ENCODE measurements at places on chromosomes 16 and 17.
A peak's percentile ranks its signal among the peaks of the same experiment; 100 is the strongest.

DNA sequence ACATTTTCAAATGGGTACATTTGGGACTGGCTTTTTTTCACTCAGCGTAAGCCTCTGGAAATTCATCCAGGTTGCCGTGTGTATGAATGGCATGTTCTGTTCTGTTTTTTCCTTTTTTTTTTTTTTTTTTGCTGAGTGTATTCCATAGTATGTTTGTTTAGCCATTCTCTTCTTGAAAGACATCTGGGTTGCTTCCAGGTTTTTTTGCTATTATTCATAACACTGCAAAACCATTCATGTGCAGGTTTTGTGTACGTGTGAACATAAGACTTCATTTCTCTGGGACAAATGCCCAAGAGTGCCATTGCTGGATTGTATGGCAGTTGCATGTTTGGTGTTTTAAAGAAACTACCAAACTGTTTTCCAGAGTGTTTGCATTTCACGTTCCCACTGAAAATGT lies 335.9 kb upstream of the TNRC6C start:
- DNase-seq, result no peak

- DNase-seq, result peak; percentile 30
These were observed 402.7 kb upstream of the TNRC6C start for GRCh38 chr17:77555741-77556291.

GRCh38 chr17:66726371-66726770 lies 108.5 kb upstream of the CACNG5 start:
- DNase-seq, result no peak

DNA sequence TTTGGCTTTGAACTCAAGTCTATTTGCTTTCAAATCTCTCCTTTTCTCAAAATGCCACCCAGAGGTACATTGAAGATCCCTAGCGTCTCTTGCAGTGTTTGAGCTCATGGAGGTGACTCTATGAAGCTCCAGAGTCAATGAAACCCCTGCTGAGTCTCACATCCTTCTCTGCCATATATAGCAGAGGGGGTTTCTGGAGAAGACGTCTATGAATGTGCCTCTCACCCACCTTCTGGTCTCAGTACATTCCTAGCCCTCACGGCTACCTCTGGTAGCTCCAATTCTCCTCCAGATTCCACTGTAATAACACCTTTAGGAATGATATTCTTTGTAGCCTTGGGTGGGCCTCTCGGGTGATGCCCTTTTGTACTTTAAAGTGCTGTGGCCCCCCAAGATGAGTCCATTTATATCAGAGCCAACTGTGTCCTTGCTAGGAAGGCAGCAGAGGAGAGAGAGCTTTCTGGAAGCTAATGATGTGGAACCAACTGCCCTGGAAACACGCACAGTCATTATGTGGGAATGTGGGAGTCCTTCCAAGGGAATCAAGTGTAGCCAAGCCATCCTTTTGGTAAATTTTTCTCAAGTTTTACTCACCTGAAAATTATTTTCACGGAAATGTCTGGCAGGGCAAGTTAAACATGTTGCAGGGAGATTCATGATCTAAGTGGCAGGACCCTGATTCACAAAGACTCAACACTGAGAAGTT lies 123.4 kb downstream of the ASIC2 start:
- DNase-seq, result no peak

- DNase-seq, result no peak
These were observed 88.0 kb upstream of the CBX4 start for GRCh38 chr17:79927136-79927661.

GRCh38 chr17:55872374-55872773 lies 121.5 kb downstream of the PCTP start:
- DNase-seq, result no peak

DNA sequence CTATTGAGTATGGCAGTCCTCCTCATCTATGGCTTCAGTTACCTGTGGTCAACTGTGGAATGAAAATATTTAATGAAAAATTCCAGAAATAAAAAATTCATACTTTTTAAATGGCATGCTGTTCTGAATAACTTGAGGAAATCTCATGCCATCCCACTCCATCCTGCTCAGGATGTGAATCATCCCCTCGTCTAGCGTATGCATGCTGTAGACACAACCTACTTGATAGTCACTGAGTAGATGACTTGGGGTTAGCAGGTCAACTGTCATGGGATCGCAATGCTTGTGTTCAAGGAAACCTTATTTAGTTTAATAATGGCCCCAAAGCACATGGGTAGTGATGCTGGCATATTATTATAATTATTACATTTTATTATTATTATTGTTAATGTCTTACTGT lies 4.8 kb upstream of the VAC14 start:
- no peak for DNase-seq

- no peak for DNase-seq
These were observed 1.4 kb downstream of the MRPS7 start for GRCh38 chr17:75263055-75263454.

- peak; percentile 57 for DNase-seq
These were observed 959 bp downstream of the SSH2 start for GRCh38 chr17:29929006-29929532.

GRCh38 chr16:83961591-83961990 lies 6.5 kb upstream of the NECAB2 start:
- DNase-seq, result no peak

DNA sequence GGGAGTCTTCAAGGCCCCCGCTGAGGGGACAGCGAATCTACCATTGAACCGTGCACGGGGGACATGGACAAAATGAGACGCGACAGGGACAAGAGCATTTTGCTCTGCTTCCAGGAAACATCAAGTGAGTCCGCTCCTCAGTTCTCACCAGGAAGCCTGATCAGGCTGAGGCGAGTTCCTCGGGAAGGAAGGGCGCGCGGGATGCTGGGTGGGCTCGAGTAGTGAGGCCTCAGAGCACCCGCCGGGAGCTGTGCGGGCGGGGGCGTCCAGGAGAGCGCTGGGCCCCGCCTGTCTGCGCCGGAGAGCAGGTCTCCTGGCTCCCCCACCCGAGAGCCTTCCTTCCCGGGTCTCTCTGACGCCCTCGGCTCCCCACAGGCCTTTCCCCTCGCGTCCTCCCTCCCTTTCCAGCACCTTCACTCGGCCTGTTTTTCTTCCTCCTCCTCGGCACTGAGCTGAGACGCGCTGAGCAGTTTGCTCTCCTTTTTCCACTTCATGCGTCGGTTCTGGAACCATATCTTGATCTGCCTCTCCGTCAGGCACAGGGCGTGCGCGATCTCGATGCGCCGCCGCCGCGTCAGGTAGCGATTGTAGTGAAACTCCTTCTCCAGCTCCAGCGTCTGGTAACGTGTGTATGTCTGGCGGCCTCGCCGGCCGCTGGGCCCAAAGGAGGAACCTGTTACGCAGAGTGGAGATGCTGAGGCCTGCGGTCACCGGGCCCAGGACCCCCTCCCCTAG lies 2.6 kb upstream of the HOXB5 start:
- DNase-seq, result no peak

DNA sequence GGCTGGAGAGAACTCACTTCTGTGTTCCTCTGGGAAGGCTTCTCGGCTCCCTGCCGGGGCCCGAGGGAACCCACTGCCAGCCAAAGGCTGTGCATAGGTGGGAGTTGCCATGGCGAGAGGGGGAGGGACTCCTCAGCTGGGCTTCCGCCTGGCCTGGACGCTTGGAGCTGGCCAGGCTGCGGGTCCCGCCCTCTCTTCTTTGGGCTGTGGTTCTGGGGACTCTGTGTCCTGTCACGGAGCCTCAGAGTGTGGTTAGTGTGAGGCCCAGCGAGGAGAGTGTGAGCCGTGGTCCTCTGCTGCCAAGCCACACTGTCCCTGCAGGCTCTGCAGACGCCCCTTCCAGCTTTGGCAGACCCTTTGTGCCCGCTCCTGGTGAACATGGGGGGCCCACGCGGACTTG lies 123.1 kb downstream of the OR1D5 start:
- no peak for DNase-seq

DNA sequence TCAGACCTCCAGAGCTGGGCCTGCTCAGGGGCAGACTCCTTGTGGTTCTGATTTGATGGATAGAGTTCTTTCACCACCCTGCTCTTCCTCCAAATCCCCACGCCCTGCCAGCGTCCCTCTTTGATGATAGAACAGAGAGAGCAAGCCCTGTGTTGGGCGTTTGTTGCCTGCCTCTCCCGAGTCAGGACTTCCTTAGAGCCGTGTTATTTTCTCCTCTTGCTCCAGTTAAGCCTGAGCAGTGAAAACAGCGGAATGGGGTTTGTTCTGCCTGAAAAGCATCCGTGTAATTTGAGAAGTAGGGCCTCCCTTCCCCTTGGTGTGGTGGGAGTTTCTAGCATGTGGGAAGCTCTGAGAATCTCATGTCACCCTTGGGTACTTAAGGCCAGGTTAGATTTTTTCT lies 22.1 kb downstream of the TMEM94 start:
- no peak for DNase-seq

DNA sequence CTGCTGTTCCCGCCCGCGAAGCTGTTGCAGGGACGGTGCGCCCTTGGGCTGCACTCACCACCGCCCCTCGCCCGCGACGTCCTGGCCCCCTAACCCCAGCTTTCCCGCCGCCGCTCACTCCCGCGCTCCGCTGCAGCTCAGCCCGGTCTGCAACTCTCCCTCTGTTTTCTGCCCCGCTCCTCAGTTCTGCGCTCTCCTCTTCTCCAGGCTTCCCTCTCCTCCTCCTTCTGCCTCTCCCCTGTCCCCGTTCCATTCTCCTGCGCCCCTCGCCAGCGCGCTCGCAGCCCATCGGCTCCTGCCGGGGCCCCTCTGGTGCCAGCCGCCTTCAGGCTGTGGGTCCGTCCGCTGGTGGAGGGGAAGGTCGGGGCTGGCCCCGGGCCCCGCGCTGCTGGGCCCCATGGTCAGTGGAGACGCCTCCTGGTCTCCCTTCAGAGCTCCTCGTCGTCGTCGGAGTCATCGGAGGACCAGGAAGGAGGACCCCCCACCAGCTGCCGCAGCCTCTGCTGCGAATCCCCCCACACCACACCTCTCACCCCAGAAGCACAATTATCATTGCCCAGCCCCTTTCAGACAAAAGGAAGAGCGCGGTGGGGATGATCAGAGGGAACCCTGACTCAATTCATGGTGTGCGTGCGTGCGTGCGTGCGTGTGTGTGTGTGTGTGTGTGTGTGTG lies 223.2 kb upstream of the FOXF1 start:
- no peak for DNase-seq

GRCh38 chr16:75616521-75617010 lies 6.5 kb downstream of the ADAT1 start:
- no peak for DNase-seq

GRCh38 chr16:13521356-13521755 lies 398.6 kb upstream of the ERCC4 start:
- no peak for DNase-seq

DNA sequence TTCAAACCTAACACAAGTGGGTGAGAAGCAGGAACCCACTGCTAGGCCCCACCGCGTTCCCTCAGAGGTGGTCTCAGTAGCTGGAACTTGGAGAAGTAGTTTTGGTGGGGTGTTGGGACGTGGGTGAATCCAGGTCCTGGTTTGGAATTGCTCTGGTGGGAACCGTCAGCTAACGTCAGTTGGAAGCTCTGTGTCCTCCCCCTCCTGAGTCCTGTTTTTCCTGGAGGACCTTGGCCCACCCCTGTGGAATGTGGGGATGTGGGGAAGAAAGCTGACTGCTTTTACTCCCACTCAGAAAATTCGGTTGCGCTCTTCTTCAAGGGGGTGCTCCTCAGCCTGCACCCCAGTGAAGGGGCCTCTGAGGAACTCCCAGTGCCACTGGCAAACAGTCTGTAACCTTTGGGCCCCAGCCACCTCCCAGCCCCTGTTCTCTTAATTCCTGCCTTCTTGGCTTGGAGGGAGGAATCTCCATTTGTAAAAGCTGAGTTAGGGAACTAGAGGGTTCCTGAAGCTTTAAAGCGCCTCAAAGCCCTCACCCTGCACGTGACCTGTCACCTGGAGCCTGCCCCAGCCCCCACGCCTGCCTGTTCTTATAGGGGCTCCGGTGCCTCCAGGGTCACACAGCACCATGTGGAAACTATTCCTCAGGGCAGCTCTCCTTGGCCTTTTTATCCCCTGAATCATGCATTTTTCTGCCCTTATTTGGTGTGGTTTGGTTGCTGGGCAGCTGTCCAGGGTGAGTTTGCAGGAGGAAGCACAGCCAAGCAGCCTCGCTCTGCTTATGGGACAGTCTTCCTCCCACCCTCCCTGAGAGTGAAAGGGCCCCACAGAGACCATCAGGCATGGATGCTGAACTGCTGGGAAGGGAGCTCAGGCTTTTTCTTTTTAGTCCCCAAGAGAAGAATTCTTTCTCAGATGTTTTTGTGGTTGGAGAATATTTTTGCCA lies 16.2 kb upstream of the NAGLU start:
- peak; percentile 45 for DNase-seq

DNA sequence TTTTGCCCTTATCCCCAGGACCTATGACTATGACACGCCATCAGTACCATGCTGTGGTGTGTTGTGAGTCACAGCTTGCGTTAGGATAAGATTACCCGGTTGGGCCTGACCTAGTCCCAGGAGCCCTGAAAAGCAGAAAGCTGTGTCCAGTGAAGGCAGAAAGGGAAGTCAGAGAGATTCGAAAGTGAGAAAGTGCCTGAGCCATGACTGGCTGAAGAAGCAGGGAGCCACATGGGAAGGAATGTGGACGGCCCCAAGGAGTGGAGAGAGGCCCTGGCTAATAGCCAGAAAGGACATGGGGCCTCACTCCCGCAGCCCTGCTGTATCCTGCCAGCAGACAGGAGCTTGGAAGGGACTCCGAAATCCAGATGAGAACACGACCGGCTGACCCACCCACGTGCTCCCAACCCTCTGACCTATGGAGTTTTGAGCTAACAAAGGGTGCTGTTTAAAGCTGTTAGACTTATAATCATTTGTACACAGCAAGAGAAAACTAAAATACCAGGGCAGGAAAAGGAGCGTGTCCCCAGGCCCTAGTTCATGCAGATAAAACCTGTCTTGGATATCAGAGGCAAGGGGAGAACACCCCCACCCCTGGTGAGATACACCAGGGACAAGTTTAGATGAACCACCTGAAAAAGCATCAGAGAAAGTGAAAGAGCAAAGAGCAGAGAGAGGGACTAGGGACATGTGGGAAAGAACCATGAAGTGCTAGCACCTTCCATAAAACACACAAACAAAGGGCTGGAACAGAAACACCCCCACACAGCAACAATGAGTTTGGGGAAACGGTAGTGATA lies 115.3 kb downstream of the SLC39A11 start:
- peak; percentile 56 for DNase-seq

- DNase-seq, result no peak
These were observed 117.5 kb downstream of the ASIC2 start for GRCh38 chr17:33175562-33175961.

GRCh38 chr17:64185101-64185500 lies 55.2 kb upstream of the ERN1 start:
- no peak for DNase-seq

DNA sequence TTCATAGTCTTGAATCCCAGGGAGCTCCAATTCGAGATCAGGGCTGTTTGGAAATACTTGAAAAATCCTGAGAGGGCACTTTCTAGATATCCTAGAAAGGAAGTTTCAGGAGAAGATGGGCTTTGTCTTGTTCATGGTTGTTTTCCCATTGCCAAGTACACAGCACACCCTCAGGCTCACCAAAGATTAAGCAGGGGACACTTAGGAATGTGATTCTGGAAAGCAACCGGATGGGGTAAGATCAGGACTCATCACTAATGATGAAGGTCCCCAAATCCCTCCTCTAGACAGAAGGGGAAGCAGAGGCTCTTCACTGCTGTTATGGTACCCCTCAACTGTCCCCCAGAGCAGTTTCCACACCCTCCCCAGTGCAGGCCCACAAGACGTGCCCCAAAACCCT lies 40.7 kb downstream of the VAC14 start:
- no peak for DNase-seq
